Activated naive CD8-positive, alpha-beta T cell treated with anti-CD3 and anti-CD28 coated beads for 36 hours (primary cell): ENCODE measurements at places on chromosomes 1 and 21.
A peak's percentile ranks its signal among the peaks of the same experiment; 100 is the strongest.

GRCh38 chr21:46559291-46559983 is 45.4 kb downstream of the S100B start:
- DNase-seq, result peak; percentile 74

GRCh38 chr21:45938453-45938755 is 43.2 kb upstream of the COL6A1 start:
- DNase-seq, result no peak

DNA sequence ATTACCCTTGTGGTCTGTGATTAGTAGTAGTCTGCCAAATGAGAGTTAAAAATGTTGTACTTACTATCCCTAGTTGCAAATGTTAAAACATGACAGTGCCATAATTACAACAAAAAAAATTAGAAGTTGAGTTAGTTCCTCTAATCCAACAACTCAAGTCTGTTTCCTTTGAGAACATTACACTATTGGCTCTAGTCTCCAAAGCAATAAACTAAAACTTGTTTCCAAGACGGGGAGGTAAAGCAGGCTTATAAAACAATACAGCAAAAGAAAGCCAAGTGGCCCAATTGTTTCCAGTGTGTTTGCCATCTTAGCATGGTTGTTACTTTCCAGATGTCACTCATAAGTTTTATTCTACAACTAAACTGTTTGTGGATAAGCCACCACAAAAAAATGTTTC is 11.6 kb downstream of the KYAT3 start:
- DNase-seq, result no peak

DNA sequence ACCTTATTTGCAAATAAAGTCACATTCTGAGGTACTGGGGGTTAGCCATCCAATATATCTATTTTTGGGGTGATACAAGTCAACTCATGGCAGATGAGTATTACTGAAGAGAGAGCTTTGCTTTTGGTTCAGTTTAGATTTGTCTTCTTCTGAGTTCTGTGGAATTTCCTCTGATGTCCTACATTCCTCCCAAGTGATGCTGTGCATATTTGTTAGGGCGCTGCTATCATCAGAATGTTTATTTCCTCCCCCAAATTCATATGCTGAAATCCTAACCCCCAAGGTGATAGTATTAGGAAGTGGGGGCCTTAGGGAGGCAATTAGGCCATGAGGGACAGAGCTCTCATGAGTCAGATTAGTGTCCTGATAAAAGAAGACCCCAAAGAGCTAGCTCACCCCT is 96.2 kb upstream of the WLS start:
- no peak for DNase-seq
